ENCODE measurements at places on chromosomes 3 and 15.

GRCh38 chr3:194775731-194776130, 90.0 kb downstream of the FAM43A start:
- no peak for DNase-seq

GRCh38 chr3:43870844-43871626, 180.3 kb downstream of the ABHD5 start:
- no peak for DNase-seq

- DNase-seq, result no peak
These were observed 99.1 kb downstream of the CPN2 start for GRCh38 chr3:194251891-194252560.

GRCh38 chr15:63107895-63108546, 13.6 kb upstream of the LACTB start:
- no peak for DNase-seq

DNA sequence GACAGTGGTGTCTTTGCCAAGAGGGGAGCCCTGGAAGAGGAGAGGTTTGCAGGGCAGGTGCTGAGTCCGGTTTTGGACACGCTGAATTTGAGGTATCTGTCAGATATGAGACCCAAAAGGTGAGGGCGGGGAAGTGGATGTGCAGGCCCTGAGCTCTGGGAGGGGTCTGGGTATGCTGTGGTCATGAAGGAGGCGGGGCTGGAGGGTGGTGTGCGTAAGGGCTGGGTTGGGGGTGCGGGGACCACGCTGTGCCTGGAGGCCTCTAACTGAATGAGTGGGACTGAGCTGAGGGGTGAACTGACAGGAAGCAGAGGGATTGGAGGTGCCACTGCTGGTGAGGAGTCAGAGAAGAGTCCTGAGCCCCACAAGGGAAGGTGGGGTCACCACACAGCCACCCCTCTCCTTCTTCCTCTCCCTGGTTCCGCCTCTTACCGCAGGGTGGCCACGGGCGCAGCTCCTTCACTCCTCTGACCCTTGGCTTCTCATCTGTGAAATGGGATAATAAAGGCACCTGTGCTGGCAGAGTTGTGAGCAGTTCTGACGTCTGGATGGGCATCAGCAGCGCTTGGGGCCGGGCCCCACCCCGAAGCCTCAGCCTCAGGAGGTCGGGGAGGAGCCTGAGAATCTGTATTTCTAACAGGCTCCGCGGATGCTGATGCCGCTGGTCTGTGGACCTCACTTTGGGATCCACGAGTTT, 28.8 kb downstream of the PSTPIP1 start:
- no peak for DNase-seq

DNA sequence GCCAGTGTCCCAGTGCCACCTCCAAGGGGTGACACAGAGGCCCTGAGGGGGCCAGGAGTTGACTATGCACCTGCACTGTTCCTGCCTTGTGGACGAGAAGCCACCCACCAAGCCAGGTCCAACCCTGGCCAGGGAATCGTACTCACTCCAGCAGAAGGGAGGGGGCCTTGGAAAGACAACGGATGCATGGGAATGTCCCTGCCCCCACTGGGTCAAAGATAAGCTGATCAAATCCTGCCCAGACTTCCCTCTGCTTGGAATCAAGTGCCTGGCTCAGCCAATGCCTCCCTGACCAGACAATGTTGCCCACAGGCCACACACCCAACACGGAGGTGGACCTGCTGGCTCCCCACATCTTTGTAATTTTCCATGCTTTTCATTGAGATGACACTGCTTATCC, 23.9 kb downstream of the CACNA2D2 start:
- no peak for DNase-seq
